ENCODE measurements at places on chromosomes 7 and 10.
A peak's percentile ranks its signal among the peaks of the same experiment; 100 is the strongest.

DNA sequence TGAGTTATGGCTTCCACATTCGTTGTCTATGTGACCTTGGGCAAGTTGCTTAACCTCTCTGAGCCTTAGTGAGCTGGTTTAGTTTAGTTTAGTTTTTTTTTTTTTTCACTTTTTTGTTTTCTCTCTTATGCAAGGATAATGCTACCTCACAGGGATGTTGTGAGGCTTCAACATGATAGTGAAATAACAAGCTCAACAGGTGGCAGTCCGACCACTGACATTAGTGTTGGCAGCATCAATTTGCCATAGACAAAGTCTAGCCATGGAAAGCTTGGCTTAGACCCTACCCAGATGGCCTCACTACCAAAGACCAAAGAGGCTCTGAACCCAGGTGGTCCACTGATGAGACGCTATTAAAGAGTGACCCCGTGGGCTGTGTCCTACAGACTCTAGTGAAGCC is 27.2 kb upstream of the UNC5B start:
- no peak for DNase-seq

- DNase-seq = no peak
Measured at GRCh38 chr7:124688991-124689390, 76.6 kb downstream of the GPR37 start.

GRCh38 chr7:125278318-125278717 is 348.7 kb upstream of the POT1 start:
- DNase-seq = no peak

- no peak for DNase-seq
Measured at GRCh38 chr10:553233-553632, 136.2 kb downstream of the DIP2C start.

GRCh38 chr10:92291921-92292845 is 1.2 kb downstream of the MARCHF5 start:
- peak; percentile 30 for DNase-seq

GRCh38 chr7:374706-375311 is 84.8 kb downstream of the FOXL3 start:
- DNase-seq = no peak

- no peak for DNase-seq
Measured at GRCh38 chr10:102791754-102792395, 45.3 kb downstream of the CYP17A1 start.

- no peak for DNase-seq
Measured at GRCh38 chr7:2775785-2776184, 68.3 kb downstream of the GNA12 start.

GRCh38 chr10:7102557-7103349 is 308.1 kb downstream of the SFMBT2 start:
- DNase-seq = no peak

GRCh38 chr7:141679014-141679413 is 23.0 kb downstream of the DENND11 start:
- no peak for DNase-seq

DNA sequence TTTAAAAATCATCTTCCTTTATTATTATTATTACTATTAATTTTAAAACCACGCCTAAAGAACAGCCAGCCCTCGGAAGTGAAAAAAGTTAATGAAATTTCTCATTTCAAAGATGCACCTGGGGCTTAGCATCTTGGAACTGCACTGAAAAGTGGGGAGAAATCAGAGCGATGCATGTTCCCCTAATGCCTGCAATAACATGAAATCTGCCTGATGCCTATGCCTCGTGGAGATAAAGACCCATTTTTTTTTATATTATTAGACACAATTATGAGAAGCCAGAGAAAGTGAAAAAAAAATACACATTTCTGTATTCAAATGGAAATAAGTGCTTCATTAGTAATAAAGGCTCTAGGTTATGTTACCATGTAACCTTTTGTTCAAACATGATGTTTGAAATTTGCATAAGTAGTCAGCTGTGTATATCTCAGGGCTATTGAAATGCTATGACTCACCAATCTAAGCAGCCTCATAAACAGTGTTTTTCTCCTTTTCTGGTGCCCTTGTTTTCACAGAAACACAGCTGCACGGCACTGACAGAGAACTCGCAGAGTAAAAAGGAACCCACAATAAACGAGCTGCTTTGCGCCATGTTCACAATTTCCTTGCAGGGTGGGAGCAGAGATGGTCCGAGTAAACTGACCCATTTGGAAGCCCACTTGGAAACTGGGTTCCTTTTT is 175.8 kb upstream of the PRKCQ start:
- no peak for DNase-seq

GRCh38 chr7:89458114-89458513 is 662.6 kb upstream of the TEX47 start:
- no peak for DNase-seq

DNA sequence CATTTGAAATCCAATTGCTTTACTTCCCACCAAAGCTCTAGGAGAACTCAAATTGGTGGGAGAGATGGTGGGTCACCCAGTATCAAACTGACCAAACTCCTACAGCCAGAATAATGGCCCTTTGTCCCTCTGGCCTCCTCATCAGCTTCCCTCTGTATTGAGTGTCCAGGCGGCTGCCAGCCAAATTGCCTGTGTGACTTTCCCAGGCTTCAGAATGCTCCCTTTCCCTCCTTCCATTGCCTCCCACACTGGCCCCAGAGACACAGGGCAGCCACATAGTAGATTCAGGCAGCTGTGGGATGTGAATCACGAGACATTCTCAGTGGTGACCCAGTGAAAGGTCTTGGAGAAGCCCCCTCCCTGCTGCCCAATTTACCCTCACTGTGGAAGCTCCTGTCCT is 12.7 kb upstream of the VDAC2 start:
- no peak for DNase-seq

DNA sequence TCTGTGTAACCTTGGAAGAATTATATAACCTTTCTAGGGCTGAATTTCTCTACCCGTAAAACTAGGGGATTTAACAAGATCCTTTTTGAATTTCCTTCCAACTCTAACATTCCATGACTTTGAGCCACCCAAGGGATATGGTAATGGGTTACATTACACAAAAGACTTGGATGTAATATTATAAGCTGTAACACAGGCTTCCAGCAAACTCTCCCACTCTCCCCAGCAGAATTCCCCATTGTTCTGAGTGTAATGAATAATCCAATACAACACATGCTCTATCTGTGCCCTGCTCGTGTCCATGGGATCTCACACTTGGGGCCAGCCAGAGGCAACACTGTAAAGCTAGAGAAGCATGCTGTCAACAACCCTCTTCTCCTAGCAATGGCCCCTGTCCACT is 790.6 kb upstream of the AUTS2 start:
- DNase-seq = no peak

DNA sequence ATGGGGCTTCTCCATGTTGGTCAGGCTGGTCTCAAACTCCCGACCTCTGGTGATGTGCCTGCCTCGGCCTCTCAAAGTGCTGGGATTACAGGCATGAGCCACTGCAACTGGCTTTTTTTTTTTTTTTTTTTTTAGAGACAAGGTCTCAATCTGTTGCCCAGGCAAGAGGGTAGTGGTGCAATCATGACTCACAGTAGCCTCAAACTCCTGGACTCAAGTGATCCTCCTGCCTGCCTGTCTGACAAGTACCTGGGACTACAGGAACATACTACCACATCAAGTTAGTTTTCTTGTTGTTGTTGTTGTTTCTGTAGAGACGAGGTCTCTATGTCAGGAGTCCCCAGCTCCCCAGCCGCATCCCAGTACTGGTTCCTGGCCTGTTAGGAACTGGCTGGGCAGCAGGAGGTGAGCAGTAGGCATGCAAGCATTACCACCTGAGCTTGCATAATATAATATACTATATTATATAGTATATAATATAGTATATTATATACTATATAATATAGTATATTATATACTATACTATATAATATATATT is 55.7 kb downstream of the TPK1 start:
- no peak for DNase-seq

GRCh38 chr10:93357680-93358079 is 124.5 kb downstream of the MYOF start:
- DNase-seq = peak; percentile 60

DNA sequence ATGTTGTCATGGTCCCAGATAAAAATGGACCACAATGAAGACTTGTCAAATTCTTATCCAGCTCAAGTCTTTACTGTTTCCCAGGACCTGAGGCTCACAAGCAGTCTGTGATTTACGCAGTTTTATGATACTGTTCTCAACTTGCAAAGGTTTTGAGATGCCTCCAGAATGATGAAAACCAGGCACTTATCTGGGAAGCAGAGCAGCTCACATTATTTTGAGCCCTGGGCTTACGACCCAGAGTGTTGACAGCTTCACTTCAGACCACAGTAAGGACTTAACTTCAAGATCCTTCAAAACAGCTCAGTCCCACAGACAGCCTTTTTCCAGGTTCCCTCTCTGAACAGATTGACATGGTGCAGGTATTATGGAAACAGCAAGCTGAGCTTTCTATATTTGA is 236.1 kb downstream of the RNLS start:
- DNase-seq = no peak

GRCh38 chr10:68096913-68097516 is 12.3 kb upstream of the MYPN start:
- DNase-seq = peak; percentile 75

- no peak for DNase-seq
Measured at GRCh38 chr7:122949186-122949585, 46.3 kb downstream of the TAS2R16 start.

GRCh38 chr7:117835016-117835664 is 38.1 kb downstream of the CTTNBP2 start:
- no peak for DNase-seq

GRCh38 chr7:92955081-92955480 is 118.7 kb upstream of the CDK6 start:
- DNase-seq = no peak

GRCh38 chr7:41890631-41891274 is 187.9 kb upstream of the INHBA start:
- DNase-seq = no peak

DNA sequence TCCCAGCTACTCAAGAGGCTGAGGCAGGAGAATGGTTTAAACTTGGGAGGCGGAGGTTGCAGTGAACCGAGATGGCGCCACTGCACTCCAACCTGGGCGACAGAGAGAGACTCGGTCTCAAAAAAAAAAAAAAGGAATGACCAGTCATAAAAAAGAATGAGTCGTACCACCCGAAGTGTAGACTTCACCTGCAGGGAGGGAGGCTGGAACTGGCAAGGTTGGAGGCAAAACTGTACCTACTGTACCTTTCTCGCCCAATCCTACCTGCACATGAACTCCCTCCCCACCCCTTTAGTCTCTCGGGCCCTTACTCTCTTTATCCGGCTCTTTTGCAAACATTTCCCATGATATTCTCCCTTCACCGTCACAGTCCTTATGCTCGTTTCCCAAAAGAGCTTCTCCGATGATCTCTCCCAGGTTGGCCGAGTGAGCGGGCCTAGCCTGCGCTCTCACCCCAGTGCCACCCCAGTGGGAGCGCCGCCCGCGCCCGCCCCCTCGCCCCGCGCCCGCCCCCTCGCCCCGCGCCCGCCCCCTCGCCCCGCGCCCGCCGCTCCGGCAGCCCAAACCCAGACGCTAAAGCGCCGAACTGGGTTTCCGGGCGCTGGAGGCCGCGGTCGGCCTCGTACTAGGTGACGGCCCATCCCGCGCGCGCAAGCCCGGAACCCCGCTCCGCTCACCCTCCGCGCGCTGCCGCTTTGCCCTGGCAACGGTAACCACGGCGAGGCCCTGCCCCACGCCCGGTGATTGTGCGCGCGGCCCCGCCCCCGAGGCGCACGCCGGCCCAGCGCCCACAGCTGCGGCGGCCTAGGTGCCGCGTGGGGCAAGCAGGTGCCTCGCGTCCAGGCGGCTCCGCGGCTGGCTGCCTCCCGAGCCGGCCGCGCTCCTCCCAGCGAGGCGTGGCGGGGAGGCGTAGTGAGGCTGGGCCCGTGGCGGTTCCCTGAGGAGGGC is at the start of gene SMKR1:
TSS of gene SMKR1 (plus strand) at position 772 of the 948 bp plus-strand sequence. CDS start 294 bp downstream, outside the sequence.
- DNase-seq = peak; percentile 69

- DNase-seq = no peak
Measured at GRCh38 chr7:70608229-70608628, 523.7 kb upstream of the GALNT17 start.

DNA sequence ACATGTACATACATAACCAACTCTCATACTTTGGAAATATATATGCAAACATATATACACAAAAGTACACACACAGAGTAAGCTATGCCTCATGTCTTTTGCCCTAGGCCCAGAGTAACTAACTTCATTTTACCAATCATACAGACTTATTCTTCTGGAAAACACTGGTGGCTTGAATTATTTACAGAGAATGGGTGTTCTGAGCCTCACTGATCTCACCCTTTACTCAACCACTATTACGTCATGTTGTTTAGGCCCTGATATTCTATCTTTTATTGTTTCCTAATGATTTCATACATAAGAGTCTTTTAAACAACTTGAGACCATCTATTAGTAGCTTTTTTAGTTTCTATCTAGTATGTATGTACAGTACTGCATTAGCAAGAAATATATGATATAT is 43.0 kb downstream of the ANK3 start:
- no peak for DNase-seq
